Posterior cingulate gyrus (tissue), 11 donors: ENCODE measurements at places on chromosomes 12 and 14.

DNA sequence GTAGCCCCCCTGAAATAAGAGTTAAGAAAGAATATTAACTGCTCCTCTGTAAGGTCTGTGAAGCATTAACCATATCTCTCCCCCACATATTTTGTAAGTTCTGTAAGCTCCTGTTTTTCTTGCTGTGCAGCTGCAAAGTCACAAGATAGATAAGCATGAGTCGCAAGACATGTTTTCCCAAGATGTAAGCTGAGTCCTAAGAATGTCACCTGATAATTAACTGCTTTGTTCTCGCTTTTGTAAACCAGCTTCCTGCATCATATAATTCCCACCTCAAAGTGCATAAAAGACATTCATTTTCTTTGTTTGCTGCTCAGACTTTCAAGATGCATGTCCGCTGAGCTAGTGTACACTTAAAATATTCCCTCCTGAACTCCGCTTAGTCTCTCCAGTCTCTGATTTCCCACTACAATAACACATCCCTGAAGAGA, 27.0 kb upstream of the PHC1 start:
- DNase-seq, result no peak

DNA sequence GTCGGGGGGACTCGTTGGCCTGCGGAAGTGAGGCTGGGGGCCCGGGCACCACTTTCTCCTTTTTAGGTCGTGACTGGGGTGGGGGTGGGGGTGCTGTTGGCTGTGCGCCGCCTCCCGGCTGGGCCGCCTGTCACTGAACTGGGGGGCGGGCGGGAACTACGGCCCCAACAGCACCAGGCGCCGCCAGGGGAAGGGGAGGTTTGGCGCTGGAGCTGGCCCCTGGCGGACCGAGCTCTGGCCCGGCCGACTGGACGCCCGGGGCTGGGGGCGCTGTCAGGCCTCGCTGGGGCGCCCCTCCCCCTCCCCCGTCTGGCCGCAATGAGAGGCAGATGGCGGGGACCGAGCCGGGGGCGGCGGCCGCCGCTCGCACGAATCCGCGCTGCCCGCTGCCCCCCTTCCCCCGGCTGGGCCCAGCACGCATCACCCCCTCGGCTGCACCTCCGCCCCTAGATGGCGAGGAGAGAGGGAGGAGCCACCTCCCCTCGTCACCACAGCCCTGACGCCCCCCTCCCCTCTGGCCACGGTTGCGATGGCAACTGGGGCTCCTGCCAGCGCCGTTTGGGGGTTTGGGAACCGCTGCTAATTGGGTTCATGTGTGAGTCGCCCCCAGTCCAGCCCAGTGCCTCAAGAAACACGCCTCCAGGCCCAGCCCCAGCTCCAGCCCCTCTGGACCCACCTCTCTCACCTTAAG, 723 bp downstream of the NFATC4 start:
- DNase-seq, result peak; percentile 22

- DNase-seq, result no peak
These were observed 35.6 kb downstream of the GCH1 start for GRCh38 chr14:54867011-54867410.

DNA sequence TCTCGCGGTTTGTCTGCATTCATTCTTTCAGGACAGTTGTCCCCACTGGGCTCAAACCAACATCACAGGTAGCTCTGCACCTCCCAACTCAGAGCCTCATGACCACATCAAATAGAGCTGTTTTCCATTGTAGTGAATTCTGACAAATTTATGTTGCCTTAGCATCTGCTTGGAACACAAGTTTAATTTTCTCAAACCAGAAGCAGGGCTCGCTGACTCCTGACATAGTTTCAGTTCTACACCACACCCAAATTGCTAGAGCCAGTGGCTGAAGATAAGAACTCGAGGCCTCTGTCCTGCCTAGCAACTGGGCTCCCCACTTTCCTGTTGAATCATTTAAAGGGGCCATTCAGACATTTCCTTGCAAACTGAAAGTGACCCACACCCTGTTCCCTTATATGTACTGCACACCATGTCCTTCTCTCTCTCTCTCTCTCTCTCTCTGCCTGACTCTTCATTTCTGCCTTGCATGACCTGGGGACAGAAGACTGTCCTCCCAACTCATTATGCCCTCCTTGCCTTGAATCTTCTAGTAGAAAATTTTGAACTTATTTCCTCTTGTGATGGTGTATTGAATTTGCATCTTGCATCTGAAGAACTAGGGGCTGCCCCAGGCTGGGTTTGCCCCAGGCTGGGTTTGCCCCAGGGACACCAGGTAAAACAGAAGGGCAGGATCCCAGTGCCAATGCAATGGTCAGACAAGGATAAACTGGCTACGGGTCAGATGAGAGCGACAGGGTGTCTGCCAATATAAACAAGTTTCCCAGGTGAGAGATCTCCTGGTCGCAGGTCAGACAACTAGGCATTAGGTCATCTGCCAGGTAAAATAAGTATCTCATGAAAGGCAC, 9.7 kb upstream of the WSCD2 start:
- no peak for DNase-seq

- DNase-seq, result no peak
These were observed 78.4 kb upstream of the FUT8 start for GRCh38 chr14:65333943-65334687.

- DNase-seq, result no peak
These were observed 100.4 kb downstream of the TMTC3 start for GRCh38 chr12:88242571-88242925.

DNA sequence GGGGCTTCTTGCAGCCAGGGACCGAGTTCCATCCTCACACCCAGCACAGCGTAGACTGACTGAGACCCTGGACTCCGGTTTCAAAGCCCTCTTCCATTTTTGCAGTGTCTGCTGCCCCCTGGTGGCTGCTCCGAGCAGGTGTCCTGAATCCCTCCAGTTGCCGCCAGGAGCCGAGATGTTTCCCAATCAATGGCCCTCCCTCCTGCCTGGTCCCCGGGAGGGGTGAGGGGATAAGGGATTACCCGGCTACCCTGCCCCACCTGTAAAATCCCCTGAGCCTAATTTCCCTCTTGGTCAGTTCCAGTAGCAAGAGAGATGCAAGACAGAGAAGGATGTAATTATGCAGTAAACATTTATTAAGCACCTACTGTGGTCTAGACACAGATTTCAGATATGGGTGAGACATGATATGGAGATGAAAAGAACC, 55.0 kb downstream of the PHETA1 start:
- DNase-seq, result peak; percentile 96

DNA sequence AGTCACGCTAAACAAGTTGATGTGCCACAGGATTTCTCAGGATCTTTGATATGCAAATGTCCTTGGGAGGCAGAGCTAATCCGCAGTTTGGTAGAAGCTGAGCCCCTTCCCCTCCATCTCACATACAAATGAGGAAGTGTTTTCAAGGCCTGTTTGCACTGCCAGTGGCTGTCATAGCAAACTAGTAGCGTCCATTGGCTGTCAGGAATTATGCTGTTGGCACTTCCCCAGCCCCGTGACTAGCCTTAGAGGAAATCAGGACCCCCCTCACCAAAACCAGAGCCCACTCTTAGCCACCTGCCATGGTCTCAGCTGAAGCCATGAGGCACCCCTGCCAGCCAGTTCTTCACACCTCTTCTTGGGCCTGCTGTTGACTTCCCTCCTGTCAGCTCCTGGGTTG, 253.9 kb downstream of the CACNA1C start:
- DNase-seq, result no peak

GRCh38 chr12:49564686-49565405, 3.1 kb downstream of the MCRS1 start:
- peak; percentile 66 for DNase-seq

GRCh38 chr14:23864259-23864658, 89.3 kb upstream of the DHRS4 start:
- no peak for DNase-seq

GRCh38 chr12:96623656-96624217, 134.4 kb downstream of the CFAP54 start:
- DNase-seq, result no peak

- DNase-seq, result no peak
These were observed 34.3 kb upstream of the CHFR start for GRCh38 chr12:132921685-132922084.

- no peak for DNase-seq
These were observed 2.9 kb upstream of the PFDN5 start for GRCh38 chr12:53292426-53292825.

DNA sequence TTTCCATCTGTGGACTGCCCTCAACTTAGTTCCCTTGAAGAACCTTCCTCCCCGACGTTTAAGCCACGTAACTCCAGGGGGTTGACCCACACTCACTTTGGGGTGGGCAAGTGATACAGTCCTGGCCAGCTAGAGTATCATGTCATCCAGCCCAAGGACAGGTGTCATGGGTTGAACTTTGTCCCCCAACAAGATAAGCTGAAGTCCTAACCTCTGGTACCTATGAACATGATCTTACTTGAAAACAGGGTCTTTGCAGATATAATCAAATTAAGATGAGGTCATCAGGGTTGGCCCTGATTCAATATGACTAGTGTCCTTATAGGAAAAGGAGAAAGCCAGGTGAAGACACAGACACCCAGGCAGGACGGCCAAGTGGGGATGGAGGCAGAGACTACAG, 68.6 kb downstream of the ITPK1 start:
- DNase-seq, result no peak

DNA sequence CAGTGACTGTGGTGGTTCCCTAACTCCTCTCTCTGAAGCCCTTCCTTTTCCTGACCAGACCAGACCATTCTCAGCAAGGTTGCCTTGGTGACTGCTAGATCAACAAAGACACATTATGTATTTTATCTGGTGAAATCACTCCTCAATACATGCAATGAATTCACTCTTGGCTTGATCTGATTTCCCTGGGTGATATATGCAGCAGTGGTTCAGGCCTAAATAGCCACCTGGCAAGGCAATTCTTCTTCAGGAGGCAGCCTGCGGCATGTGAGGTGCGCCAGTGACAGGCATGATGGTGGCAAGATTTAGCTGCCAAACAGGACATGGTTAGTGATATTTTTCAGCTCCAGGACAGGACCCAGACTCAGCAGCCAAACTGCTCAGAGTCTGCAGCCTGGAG, 350.3 kb upstream of the CCDC196 start:
- DNase-seq, result no peak

GRCh38 chr12:47734725-47735480, 9.6 kb upstream of the ENDOU start:
- DNase-seq, result peak; percentile 54

DNA sequence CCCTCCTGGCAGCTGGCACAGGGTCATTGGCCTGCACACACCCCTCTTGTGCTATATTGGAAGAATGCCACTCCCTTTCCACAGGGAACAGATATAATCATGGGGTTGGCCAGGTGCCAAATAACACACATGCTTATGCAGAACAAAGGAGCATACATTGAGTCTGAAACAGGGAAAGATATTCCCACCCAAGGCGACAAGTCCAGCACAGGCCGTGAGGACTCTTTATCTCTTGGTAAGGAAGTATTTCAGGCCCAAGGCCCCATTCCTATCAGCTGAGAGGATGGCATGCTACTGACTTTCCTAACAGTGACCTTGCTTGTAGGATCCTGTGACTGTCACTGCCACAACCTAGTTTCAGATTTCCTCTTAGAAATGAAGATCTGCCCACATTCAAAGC, 59.0 kb upstream of the STXBP6 start:
- DNase-seq, result no peak

- no peak for DNase-seq
These were observed 18.4 kb downstream of the SETD3 start for GRCh38 chr14:99462210-99462609.

GRCh38 chr12:3885277-3886094, 12.3 kb upstream of the PARP11 start:
- no peak for DNase-seq

GRCh38 chr12:123468786-123469185, 10.8 kb downstream of the SNRNP35 start:
- no peak for DNase-seq

DNA sequence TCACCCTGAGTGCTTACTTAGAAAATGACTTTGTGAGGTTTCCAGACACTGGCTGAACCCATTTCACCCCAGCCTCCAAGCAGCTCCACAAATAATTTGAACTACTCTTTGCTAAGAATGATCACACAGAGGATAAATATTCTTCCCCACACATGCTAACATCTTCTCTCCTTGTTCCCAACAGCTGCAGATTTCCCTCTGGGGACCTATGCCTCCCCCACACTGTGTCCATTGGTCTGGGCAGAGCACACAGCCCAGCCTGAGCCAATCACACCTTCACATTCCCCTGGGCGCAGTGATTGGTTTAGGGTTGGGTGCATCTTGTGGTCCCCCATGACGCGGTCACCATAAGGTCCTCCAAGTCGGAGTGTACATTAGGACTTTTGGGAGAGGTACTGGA, 6.9 kb downstream of the SDR9C7 start:
- no peak for DNase-seq

GRCh38 chr12:116050275-116050674, 227.2 kb downstream of the MED13L start:
- no peak for DNase-seq

DNA sequence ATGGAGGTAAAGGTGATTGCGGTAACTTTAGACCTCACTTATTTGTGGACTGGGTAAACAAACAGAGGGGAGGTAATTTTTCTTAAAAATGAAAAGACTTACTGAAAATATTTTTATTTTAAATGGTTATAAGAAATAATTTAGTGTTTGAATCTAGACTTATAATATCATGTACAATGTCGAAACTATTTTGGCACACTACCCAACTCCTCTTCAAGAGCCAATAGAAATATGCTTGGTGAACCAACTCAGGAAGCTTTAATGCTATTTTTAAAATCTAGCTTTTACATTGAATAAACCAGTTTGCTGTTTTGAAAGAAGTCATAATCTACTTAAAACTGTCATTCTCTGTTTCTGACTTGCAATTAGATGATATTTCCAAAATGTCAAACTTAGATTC, 175.8 kb upstream of the NPAS3 start:
- no peak for DNase-seq

GRCh38 chr12:89325495-89325894, 26.8 kb downstream of the DUSP6 start:
- DNase-seq, result no peak

DNA sequence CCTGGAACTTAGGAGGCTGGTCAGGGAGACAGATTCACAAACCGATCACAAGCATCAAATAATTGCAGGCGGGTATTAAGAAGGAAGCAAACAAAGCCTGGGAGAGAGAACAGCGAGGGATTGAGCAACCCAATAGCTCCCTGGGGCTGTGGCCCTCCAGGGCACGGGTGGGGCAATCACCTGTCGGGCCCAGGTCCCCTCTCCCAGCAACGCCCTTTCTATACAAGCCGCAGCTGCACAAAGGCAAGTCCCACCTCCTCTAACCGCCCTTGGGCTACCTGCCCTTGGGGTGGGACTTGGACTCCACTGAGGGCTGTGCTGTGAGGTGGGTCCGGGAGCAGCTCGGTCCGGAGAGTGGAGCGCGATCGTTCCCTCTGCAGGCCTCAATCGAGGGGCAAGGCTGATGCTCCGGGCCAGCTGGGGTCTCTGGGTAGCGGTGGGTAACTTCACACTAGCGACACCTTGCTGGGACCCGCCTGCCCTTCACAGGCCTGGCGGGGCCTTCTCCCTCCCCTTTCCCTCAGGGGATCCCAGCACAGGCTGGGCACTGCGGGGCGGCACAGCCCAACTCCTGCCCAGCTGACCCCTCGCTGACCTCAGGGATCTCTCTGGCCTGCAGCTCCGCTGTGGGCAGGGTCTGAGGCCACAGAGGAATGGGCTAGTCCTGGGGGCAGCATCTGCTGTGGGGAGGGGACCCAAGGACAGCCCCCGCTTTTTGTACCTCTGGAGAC, 8.0 kb downstream of the PHB2 start:
- DNase-seq, result no peak

- no peak for DNase-seq
These were observed 407.9 kb upstream of the ATXN7L3B start for GRCh38 chr12:74129702-74130101.
